ENCODE measurements at places on chromosomes 6 and 20. TPM values are rescaled to one million over a fixed set of nuclear protein-coding genes. Genes with fewer than 3 reads are reported as not detected.

The SLC4A11 gene
- total RNA-seq, result 2.2 TPM

The PSORS1C1 gene
- 1.3 TPM for total RNA-seq

The SAYSD1 gene
- total RNA-seq, result 15.2 TPM

The PAQR8 gene
- total RNA-seq, result 5.3 TPM

The TMEM244 gene
- 1.3 TPM for total RNA-seq

All from placental pericyte (primary cell).